Anterior cingulate cortex (tissue), 58 donors: ENCODE measurements at places on chromosomes 6 and 20.

GRCh38 chr6:160930547-160931377, 60.8 kb upstream of the MAP3K4 start:
- DNase-seq = peak; percentile 81

- no peak for DNase-seq
These were observed 859.8 kb downstream of the MAFB start for GRCh38 chr20:39829256-39829655.

DNA sequence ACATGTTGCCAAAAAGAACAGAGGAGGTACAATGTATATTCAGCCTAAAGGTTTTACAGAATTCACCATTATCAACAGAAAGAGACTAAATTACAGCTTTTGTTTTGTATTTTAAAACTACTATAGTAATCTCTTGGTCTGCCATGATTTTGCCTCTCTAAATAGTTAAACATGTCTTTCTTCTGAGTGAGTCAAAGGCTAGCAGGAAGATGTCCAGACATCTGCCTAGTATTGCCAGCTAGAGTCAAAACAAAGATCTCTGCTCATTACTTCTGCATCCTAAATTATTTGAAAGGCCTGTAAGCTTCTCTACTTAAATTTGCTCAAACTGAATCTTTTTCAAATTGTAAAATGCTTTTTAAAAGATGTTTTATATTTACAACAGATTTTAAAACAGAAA, 8.8 kb downstream of the ASF1A start:
- no peak for DNase-seq

DNA sequence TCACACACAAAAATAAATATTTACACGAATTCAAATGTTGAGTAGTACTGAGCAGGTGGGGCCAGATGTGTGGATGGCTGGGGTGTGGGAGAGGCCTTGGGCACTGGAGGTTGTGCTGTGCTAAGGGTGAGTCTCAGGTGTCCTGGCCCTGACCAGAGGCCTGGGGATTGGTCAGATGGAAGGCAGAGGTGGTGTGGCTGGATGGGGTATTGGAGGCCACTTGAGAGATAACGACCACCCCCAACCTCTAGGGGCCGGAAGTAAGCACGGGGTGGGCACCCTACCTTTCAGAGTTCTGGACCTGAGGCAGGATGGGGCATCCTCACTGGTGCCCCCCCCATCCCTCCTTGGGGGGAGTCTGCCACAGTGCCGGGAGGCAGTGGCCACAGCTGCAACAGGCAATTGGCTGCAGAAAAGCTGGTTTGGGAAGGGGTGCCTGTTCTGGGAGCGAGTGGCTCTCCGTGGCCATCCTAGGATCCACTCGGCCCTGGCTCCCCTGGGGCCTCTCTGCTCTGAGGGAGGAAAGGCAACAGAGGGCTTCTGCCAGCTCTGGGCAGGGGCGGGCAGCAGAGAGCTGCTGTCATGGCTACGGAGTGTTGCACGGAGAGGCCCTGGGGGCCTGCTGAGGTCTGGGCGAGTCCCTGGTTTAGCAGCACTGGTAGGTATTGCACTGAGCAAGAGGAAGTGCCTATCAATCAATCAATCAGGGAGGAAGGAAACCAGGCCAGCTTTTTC, 87.6 kb downstream of the ASXL1 start:
- DNase-seq = no peak

DNA sequence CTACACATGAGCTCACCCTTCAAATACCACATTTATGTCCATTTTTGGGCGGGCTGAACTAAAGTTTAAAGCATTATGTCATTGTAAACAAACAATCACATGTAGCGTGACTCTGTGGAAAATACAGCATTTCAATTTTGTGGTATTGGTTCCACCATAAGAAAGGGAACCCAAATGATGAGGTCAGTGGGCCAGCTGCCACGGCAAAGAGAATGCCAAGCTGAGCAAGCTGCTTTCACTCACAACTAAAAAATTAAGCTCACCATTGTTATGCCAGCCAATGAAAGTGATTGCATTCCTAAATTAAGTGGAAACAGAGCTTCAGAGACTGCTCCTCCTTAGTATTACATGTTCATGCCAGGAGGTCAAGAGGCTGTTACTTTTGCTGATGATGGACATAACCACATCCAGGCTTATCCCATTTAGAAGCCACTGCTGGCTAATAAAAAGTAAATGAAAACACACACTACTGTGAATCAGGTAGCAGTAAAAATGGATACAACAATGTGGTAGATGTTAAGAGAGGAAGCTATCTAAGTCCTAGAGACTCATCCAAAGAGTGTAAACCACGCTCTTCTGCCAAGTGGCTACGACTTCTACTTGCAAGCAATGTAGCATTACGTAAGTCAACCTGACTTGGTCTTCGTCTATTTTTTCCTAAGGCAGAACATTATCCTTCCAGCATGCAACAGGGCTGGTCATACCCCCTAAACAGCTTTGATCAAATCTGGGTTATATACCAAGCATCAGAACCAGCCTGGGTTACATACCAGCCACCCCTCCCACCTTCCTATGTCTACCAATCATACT, 164.8 kb downstream of the BACH2 start:
- no peak for DNase-seq

- DNase-seq = no peak
These were observed 3.9 kb upstream of the PRDM13 start for GRCh38 chr6:99602520-99603420.

- no peak for DNase-seq
These were observed 7.7 kb downstream of the DNAH8 start for GRCh38 chr6:38722727-38723334.

GRCh38 chr20:37544386-37544785, 16.7 kb upstream of the BLCAP start:
- DNase-seq = no peak

- no peak for DNase-seq
These were observed 115.0 kb downstream of the TAF4 start for GRCh38 chr20:61950641-61951071.

- DNase-seq = no peak
These were observed 161.0 kb downstream of the COL12A1 start for GRCh38 chr6:75044846-75045245.
